Stimulated activated CD8-positive, alpha-beta memory T cell treated with anti-CD3 and anti-CD28 coated beads, Interleukin-15, amount 100 ng/mL, for 24 hours (primary cell): ENCODE measurements at places on chromosomes 13 and 19.

DNA sequence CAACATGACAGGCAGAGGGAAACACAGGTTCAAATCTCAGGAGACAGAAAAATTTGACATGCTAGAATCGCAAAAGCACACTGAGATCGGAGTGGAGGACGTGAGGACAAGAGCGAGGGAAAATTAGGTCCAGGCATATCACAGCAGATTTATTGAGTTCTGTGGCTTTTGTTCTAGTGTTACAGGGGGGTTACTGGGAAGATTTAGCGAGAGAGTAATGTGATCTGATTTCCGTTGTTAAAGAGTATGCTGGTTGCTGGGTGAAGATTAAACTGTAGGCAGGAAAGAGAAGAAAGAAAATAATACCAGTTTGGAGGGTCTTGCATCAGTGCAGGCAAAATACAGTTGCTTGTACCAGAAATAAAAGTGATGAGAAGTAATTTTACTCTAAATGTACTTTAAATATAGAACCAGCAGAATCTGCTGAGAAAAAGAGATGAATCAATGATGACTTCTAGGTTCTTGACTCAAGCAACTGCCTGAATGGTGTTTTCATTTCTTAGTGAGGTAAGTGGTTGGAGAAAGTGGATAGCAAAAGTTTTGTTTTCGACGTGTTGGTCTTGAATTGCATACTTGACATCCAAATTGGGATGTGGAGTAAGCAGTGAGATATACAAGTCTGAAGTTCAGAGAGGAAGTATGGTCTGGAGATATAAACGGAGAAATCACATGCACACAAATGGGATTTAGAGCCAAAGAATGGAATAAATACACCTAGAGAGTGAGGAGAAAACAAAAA, 35.7 kb downstream of the UFM1 start:
- no peak for DNase-seq

DNA sequence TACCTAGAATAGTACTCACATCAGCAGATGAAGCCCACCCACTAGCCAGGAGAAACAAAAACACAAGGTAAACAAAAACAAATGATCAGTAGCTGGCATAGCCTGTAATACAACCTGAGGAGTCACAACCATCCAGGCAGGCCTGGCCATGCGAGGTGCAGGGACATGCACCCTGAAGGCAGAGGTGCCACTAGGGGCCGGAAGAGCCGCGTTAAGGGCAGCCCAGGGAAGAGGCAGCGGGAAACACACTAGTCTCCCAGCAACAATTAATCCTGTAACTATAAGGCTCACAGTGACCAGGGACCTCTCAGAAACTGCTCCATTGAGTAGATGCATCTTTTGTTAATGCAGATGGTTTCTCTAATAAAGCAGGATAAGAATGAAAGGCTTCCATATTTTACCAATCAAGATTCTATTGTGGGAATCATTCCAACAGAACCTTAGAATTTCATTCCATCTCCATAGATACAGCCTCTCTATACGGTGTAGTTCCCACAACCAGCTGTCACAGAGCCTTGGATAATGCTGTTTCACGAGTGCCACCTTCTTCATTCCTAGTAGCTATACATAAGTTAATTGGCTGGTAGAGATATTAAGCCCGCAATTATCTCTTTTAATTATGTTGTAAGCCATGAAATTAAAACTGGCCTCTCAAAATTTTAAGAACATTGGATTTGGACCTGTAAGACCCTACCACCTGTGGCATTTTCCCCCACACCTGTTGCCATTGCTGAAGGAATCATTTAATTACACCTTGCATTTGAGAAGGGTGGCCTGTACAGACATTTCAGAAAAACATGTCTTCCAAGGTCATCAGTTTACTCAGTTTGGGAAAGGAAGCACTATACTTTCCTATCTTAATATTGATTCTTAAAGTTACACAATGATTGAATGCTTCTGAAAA, 28.7 kb downstream of the ANKRD10 start:
- no peak for DNase-seq

DNA sequence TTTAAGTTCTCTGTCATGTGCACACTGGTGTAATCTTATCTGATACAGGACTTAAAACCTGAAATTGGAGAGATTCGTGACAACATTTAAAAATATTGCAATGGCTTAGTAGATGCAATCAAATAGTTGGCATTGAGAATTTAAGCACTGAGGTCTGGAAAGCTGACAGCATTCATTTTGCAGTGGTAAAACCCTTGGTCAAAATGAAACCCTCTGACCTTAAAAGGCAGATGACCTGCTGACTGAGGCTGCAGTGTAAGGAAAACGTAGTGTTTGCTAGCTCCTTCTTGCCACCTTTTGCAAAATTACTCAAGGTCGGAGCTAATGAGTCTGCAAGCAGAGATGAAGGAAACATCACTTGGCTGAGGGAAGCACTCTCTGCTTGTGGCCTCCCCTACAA, 150.6 kb downstream of the KCTD12 start:
- DNase-seq, result no peak

DNA sequence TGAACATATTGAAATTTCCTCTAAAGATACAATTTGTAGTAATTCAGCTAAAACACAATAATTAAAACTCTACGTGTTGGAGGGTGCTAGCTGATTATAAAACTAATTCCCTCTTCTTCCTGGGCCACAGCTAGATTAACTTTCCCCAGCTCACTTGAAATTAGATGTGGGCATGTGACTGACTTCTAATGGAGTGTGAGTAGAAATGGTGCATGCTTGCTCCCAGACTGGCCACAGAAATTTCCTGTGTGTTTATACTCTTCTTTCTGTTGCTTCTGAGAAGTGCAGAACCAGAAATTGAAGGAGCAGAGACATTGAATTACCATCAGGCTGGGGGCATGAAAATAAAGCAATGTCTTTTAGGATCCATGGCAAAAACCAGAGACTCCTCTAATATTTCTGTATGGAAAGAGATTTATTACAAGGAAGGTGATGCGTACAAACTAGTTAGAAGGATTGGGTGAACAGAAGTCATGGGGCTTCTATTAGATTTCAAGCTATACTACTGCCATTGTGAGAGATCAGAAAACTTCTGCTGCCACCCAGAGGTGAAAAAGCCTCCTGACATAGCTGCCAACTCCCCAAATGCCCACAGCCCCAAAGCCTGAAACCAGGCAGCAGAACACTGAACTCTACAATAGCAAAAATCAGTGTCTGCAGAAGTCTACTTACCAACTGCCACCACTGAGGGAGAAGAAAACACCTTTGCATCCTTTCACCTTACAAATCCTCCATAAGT, 379.2 kb upstream of the MIR17HG start:
- DNase-seq, result no peak

DNA sequence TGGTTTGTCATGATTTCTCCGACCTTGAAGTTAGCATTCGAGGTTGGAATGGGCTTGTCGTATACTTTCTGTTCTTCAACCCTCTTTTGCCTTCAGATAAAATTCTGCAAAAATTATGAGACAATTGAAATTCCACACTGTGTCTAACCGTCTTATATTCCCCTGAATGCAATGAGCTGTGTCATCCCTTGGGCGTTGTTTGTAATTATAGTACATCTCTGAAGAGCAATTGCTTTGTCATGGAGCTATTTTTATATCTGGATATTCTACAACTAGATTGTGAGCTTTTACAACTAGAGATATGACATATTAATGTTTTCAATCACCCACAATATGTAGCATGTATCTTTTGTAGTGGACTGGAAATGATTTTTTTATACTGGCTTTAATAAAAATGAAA, 631.8 kb upstream of the SLC10A2 start:
- no peak for DNase-seq

GRCh38 chr19:35247526-35248309, 1.1 kb upstream of the LSR start:
- DNase-seq, result no peak

GRCh38 chr19:49441210-49441959, at the start of gene SLC17A7:
SLC17A7 (minus strand) TSS chr19:49441527; CDS start chr19:49441379, 148 bp downstream.
- DNase-seq, result no peak

DNA sequence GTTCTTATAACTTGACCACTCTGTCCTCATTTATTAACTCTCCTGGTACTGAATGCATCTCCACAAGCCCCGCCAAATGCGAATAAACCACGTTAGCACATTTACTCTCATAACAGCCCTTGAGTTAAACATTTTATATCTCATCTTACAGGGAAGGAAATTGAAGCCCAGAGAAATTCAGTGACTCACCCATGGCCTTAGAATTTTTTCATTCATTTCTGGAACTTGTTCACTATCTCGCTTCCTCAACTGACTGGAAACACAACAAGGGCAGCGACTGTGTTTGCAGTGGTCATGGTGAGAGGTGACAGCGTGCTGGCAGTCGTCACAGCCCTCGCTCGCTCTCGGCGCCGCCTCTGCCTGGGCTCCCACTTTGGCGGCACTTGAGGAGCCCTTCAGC, 39.5 kb downstream of the SERP2 start:
- no peak for DNase-seq

DNA sequence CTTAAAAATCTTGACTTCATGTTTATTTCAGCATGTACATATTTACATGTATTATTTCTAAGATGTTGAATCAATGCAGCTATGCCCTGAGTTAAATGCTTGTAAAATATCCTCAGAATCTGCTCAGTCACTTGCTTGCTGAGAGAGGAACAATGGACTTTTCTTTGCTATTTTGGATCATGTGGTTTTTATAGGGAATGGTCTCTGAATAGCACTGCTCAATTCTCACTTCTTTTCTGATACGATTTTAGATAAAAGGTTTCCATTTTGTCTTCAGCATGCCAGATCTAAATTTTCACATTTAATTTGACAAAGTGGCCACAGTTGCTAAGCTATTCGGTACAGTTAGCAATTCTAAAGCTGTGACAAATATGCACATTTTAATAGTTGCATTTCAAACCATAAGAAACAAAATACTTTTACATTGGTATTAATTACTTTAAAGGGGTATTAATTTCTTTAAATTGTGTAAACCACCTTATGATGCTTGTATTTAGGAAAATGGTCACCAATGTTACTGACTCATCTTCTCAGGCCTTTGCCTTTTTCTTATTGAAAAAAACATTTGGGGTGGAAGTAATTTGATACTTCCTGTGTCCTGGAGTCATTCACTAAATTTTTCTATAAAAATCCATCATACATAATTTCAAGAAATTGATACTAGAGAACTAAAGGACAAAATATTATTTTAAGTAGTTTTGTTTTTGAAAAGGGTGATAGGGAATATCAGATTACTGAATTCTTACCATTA, 113.5 kb downstream of the MYO16 start:
- DNase-seq, result no peak

- no peak for DNase-seq
Measured at GRCh38 chr19:18763674-18764590, 27.2 kb downstream of the COMP start.

GRCh38 chr19:48639483-48640375, 2.5 kb upstream of the DBP start:
- DNase-seq, result no peak

- DNase-seq, result no peak
Measured at GRCh38 chr19:31943191-31943661, 402.2 kb upstream of the ZNF507 start.

GRCh38 chr13:82688400-82688994, 1193.8 kb downstream of the SLITRK1 start:
- DNase-seq, result no peak

DNA sequence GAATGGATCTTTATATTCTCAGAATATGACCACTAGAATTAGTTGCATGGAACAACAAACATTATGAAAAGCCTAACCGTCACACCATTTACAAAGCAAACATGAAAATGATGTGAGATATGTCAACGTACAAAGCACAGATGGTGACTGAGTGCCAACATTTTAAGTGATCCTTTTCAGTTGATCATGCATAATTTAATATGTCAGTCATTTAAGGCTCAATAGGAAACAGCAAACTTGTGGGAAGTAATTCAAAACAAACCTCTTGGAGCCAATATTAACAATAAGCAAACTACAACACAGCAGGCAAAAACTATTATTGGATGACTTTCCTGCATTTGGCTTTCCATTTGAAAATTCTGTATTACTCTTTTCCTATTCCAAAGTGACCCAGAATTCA, 277.6 kb downstream of the SLITRK6 start:
- DNase-seq, result no peak

GRCh38 chr13:57314897-57315520, 148.0 kb downstream of the PRR20E start:
- DNase-seq, result no peak
